Upper lobe of right lung (tissue), 1 donor: ENCODE measurements at places on chromosomes 5 and 9. TPM values are rescaled to one million over a fixed set of nuclear protein-coding genes. Genes with fewer than 3 reads are reported as not detected.

SLC6A18 gene
- not detected for total RNA-seq

TMEFF1 gene
- total RNA-seq = 0.64 TPM

CARD6 gene
- 24.1 TPM for total RNA-seq

LCNL1 gene
- 5.1 TPM for total RNA-seq

CD72 gene
- total RNA-seq = 3.0 TPM

TBCA gene
- 120 TPM for total RNA-seq

INSYN2B gene
- total RNA-seq = 0.17 TPM

RABL6 gene
- 68.2 TPM for total RNA-seq

GRK6 gene
- 43.9 TPM for total RNA-seq

SMIM33 gene
- total RNA-seq = not detected

RNF183 gene
- total RNA-seq = not detected

GRCh38 chr5:174323878-174324281 lies 278.4 kb downstream of the NSG2 start:
- DNase-seq = no peak
- no peak overlapping the region for H3K4me3 ChIP-seq
- H3K27me3 ChIP-seq = peaks cover 14% of the 10 kb centered on the region
- H3K27ac ChIP-seq = peak overlapping the region; percentile 6

DNA sequence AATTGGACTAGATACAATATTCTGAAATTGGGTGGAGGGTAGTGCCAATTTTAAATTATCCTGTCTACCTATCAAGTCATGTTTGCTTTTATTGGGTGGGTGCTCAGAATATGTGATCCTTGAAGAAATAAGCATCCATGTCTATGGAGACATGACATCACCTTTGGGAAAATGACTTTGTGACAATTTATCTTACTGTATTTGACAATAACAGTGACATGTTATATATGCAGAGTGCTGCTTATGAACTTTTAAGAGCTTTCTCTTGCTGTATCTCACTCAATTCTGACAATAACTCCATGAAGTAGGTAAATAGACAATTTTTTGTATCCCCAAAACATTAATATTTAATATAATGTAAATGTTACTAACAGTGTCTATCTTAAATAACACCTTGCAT lies 15.1 kb upstream of the ACTBL2 start:
- H3K27me3 ChIP-seq = no peaks in the 10 kb centered on the region
- H3K4me1 ChIP-seq = peaks cover 14% of the 10 kb centered on the region
- no peak overlapping the region for H3K27ac ChIP-seq
- no peaks in the 10 kb centered on the region for H3K36me3 ChIP-seq
- DNase-seq = no peak

DNA sequence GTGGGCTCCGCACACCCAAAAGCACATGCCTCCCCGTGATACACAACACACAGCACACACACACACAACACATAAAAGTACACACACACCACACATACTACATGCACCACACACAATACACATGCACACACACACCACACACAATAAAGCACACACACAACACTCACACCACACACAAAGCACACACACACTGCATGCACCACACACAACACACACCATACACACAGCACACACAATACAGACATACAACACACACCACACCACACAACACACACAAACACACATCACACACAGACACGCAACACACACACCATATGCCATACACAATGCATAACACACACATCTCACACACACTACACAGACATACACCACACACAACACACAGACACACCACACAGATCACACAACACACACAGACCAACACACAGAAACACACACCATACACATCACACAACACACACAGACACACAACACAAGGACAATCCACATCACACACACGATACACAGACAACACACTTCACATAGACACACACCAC lies 3.4 kb upstream of the CCDC187 start:
- no peak overlapping the region for H3K4me3 ChIP-seq
- no peaks in the 10 kb centered on the region for H3K36me3 ChIP-seq
- H3K27me3 ChIP-seq = peaks cover 13% of the 10 kb centered on the region
- H3K27ac ChIP-seq = no peak overlapping the region

GRCh38 chr9:76803083-76803482 lies 38.8 kb downstream of the PCA3 start:
- no peak overlapping the region for H3K27ac ChIP-seq
- H3K36me3 ChIP-seq = no peaks in the 10 kb centered on the region

GRCh38 chr5:176716320-176716719 lies 69.0 kb downstream of the TSPAN17 start:
- no peak overlapping the region for H3K4me3 ChIP-seq
- no peaks in the 10 kb centered on the region for H3K36me3 ChIP-seq
- peaks cover 28% of the 10 kb centered on the region for H3K27me3 ChIP-seq

DNA sequence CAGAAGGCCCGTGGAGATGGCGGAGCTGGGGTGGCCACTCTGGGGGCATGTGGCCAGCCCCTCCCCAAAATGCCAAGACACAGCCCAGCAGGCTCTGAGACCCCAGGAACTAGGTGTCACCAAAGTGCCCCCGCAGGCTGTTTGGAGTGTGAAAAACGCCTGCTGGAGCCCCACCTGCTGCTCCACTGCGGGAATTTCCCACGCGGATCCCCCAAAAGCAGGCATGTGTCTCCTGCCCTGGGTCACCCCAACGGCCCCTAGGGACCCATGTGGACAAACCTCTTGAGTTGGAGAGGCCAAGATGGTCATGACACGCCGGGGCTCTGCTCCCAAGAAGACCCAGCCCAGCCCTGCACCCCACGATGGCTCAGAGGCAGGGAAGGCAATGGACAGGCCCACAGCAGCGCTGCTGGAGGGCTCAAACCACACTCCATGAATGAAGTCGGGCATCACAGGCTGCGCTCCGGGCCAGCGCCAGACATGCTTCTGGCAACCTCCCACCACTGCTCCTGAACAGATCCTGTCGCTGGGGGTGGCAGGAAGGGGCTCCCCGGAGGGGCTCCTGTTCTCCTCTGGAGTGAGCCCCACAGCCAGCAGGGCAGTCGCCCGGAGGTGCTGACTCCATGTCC lies 15.3 kb downstream of the NOTCH1 start:
- no peak for DNase-seq
- no peak overlapping the region for H3K4me3 ChIP-seq
- H3K27ac ChIP-seq = peak overlapping the region; percentile 66
- peaks cover 85% of the 10 kb centered on the region for H3K4me1 ChIP-seq
- H3K36me3 ChIP-seq = peaks cover 6% of the 10 kb centered on the region
- no peaks in the 10 kb centered on the region for H3K27me3 ChIP-seq

GRCh38 chr5:135127439-135128240 lies 93.6 kb upstream of the PITX1 start:
- H3K4me1 ChIP-seq = no peaks in the 10 kb centered on the region
- H3K27me3 ChIP-seq = no peaks in the 10 kb centered on the region
- no peak overlapping the region for H3K27ac ChIP-seq
- no peaks in the 10 kb centered on the region for H3K36me3 ChIP-seq

GRCh38 chr5:153745778-153746395 lies 255.4 kb downstream of the GRIA1 start:
- H3K27ac ChIP-seq = no peak overlapping the region
- DNase-seq = no peak
- H3K4me3 ChIP-seq = no peak overlapping the region
- H3K27me3 ChIP-seq = no peaks in the 10 kb centered on the region
- no peaks in the 10 kb centered on the region for H3K36me3 ChIP-seq

DNA sequence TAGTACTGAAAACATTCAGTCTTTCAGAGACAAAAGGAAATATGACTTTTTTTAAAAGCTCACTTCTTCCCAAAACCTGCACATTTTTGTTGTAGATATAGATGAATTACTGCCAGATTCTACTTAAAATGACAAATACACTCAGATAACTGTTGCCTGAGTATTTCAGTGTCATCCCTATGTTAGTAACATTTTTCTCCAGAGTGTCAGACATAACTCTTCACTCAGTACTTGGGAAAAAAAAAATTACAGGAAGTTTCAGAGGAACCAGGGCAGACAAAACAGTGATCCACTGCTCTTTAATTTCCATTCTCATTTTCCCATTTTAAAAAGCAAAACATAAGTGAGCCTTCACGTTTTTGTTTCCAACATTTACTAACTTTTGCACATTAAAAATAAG lies 79.3 kb upstream of the ITGA1 start:
- no peak overlapping the region for H3K4me3 ChIP-seq
- no peaks in the 10 kb centered on the region for H3K27me3 ChIP-seq
- H3K27ac ChIP-seq = peak overlapping the region; percentile 9
- no peaks in the 10 kb centered on the region for H3K36me3 ChIP-seq

GRCh38 chr9:122912964-122913673 lies at the start of gene ZBTB6:
Gene ZBTB6 (minus strand): TSS chr9:122913323. CDS start chr9:122912072, 1,251 bp downstream.
- H3K4me1 ChIP-seq = peaks cover 9% of the 10 kb centered on the region
- no peaks in the 10 kb centered on the region for H3K27me3 ChIP-seq
- peaks cover 38% of the 10 kb centered on the region for H3K36me3 ChIP-seq

GRCh38 chr5:173594061-173594460 lies 22.4 kb downstream of the BOD1 start:
- no peak for DNase-seq
- no peaks in the 10 kb centered on the region for H3K27me3 ChIP-seq
- H3K4me3 ChIP-seq = no peak overlapping the region
- H3K36me3 ChIP-seq = no peaks in the 10 kb centered on the region

GRCh38 chr5:82885627-82886389 lies 191.4 kb downstream of the TMEM167A start:
- no peaks in the 10 kb centered on the region for H3K27me3 ChIP-seq
- H3K36me3 ChIP-seq = no peaks in the 10 kb centered on the region
- H3K4me1 ChIP-seq = no peaks in the 10 kb centered on the region

- no peak overlapping the region for H3K27ac ChIP-seq
- DNase-seq = no peak
These were observed 62.9 kb downstream of the FOCAD start for GRCh38 chr9:20746967-20747366.

GRCh38 chr9:37408933-37409710 lies 13.4 kb upstream of the GRHPR start:
- no peak for DNase-seq
- no peaks in the 10 kb centered on the region for H3K27me3 ChIP-seq
- H3K36me3 ChIP-seq = no peaks in the 10 kb centered on the region
- no peak overlapping the region for H3K4me3 ChIP-seq
- H3K4me1 ChIP-seq = no peaks in the 10 kb centered on the region
- no peak overlapping the region for H3K27ac ChIP-seq
